Frontal cortex (tissue), 4 donors: ENCODE measurements at places on chromosomes 5 and 9. TPM values are rescaled to one million over a fixed set of nuclear protein-coding genes. Genes with fewer than 3 reads are reported as not detected.

Gene CDKN2B
- under 0.01 TPM for total RNA-seq

GRCh38 chr5:54013556-54014194, 296.7 kb downstream of the ARL15 start:
- no peak for DNase-seq

GRCh38 chr9:21428235-21428634, 12.0 kb upstream of the IFNA1 start:
- no peak for DNase-seq

Gene STOML2
- total RNA-seq: 55.4 TPM

Gene STC2
- 0.82 TPM for total RNA-seq
